ENCODE measurements at places on chromosomes 5 and 9. TPM values are rescaled to one million over a fixed set of nuclear protein-coding genes. Genes with fewer than 3 reads are reported as not detected.

DNA sequence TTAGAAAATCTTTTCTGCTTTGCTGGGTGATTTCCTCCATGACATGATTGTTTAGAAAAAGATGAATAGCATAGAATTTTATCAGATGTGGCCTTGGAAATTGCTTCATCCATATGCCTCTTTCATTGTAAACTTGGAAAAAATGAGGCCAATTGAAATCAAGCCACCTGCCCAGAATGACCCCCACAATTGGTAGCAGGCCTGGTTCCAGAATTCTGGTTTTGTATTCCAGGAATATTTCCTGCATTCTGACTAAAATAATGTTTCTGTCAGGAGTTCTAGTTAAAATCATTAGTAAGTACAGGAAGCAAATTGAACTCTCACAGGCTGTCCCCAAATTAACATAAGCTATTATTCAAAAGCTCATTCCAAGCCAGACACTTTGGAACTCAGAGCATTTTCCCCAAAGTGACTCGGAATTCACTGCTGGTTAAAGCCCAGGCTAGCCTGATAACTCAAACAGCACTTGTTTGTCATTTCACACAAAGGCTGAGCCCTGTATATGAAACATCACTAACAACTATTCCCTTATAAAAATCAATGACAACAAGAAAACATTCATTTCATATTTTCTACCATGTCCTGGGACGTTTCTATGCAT, 75.1 kb upstream of the ADCY2 start:
- H3K4me3 ChIP-seq: no peak overlapping the region
- H3K4me1 ChIP-seq: peaks cover 7% of the 10 kb centered on the region
- no peak for DNase-seq
- H3K27ac ChIP-seq: no peak overlapping the region
- no peaks in the 10 kb centered on the region for H3K27me3 ChIP-seq

- H3K4me3 ChIP-seq: no peak overlapping the region
- H3K4me1 ChIP-seq: 0 out of 2 replicates have a peak, but pooled peaks cover 4% of the 10 kb centered on the region
- peak; percentile 3 for DNase-seq
- H3K27ac ChIP-seq: no peak overlapping the region
- H3K36me3 ChIP-seq: no peaks in the 10 kb centered on the region
These were observed 116.1 kb upstream of the PITX1 start for GRCh38 chr5:135149956-135150723.

DNA sequence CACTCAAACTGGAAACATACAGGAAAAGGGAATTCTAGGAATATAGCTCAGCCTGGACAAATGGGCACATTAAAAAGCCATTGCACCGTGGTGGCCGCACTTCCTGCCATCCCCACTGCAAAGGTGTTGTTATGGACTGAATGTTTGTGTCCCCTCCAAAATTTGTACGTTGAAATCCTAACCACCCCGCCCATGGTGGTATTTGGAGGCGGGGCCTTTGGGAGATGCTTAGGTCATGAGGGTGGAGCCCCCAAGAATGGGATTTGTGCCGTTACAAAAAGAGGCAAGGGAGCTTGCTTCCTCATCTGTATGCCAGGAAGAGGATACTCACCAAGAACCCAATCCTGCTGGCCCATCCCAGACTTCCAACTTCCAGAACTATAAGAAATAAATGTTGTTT, 1.1 kb upstream of the CMBL start:
- H3K27ac ChIP-seq: 0 out of 2 replicates have a peak overlapping the region, but pooled peaks have one; percentile 30
- peaks cover 18% of the 10 kb centered on the region for H3K4me1 ChIP-seq
- peak; percentile 43 for DNase-seq

The PDLIM4 gene
- total RNA-seq: 31.8 TPM

- DNase-seq: no peak
- peak overlapping the region; percentile 37 for H3K4me3 ChIP-seq
- peaks cover 34% of the 10 kb centered on the region for H3K4me1 ChIP-seq
- no peaks in the 10 kb centered on the region for H3K27me3 ChIP-seq
- 0 out of 2 replicates have a peak, but pooled peaks cover 7% of the 10 kb centered on the region for H3K36me3 ChIP-seq
These were observed 16.6 kb downstream of the SPTLC1 start for GRCh38 chr9:92098638-92099037.

- H3K36me3 ChIP-seq: no peaks in the 10 kb centered on the region
- no peak overlapping the region for H3K4me3 ChIP-seq
- H3K27ac ChIP-seq: no peak overlapping the region
These were observed 41.0 kb downstream of the ALDH1A1 start for GRCh38 chr9:72911816-72912215.

- no peaks in the 10 kb centered on the region for H3K36me3 ChIP-seq
- H3K4me1 ChIP-seq: no peaks in the 10 kb centered on the region
- no peak for DNase-seq
- H3K27ac ChIP-seq: no peak overlapping the region
These were observed 127.6 kb downstream of the MVB12B start for GRCh38 chr9:126454215-126454614.

The FBLL1 gene
- 7.1 TPM for total RNA-seq

The TMEM167A gene
- 158 TPM for total RNA-seq

The DOK3 gene
- total RNA-seq: 11.1 TPM

- H3K4me1 ChIP-seq: peaks cover 15% of the 10 kb centered on the region
- H3K27me3 ChIP-seq: peaks cover 4% of the 10 kb centered on the region
- H3K36me3 ChIP-seq: no peaks in the 10 kb centered on the region
- H3K4me3 ChIP-seq: no peak overlapping the region
- DNase-seq: no peak
These were observed 27.2 kb downstream of the AHRR start for GRCh38 chr5:348726-349125.

- no peak overlapping the region for H3K27ac ChIP-seq
- no peaks in the 10 kb centered on the region for H3K27me3 ChIP-seq
- DNase-seq: no peak
These were observed 97.3 kb upstream of the IQGAP2 start for GRCh38 chr5:76305775-76306174.

DNA sequence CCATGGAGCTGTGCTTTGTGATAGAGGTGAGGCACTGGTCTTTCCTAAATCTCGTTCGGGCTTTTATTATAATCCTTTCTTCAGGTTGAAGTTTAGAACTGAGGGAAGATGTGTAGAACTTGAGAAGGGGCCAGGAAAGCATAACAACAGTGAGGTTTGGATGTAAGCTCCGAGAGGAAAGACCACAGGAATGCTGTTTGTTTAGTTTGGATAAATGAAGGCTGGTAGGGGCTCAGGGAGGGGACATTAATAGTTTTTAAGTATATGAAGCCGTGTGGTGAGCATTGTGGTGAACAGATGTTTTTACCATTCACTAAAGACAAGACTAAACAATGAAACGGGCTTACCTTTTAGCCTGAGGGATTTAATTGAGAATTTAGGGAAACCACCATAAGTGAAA, 130.8 kb downstream of the ARHGAP26 start:
- H3K27me3 ChIP-seq: no peaks in the 10 kb centered on the region
- H3K27ac ChIP-seq: no peak overlapping the region

- H3K27me3 ChIP-seq: no peaks in the 10 kb centered on the region
- H3K36me3 ChIP-seq: no peaks in the 10 kb centered on the region
- DNase-seq: peak; percentile 87
- no peaks in the 10 kb centered on the region for H3K4me1 ChIP-seq
- H3K27ac ChIP-seq: no peak overlapping the region
These were observed 70.5 kb downstream of the ERP44 start for GRCh38 chr9:100028201-100028784.

The BARHL1 gene
- not detected for total RNA-seq

- H3K27ac ChIP-seq: no peak overlapping the region
- H3K36me3 ChIP-seq: no peaks in the 10 kb centered on the region
- DNase-seq: no peak
- peaks cover 10% of the 10 kb centered on the region for H3K4me1 ChIP-seq
- no peak overlapping the region for H3K4me3 ChIP-seq
- H3K27me3 ChIP-seq: no peaks in the 10 kb centered on the region
These were observed 246.4 kb downstream of the PJA2 start for GRCh38 chr5:109163336-109163735.

- no peak overlapping the region for H3K4me3 ChIP-seq
- H3K4me1 ChIP-seq: 0 out of 2 replicates have a peak, but pooled peaks cover 5% of the 10 kb centered on the region
- no peaks in the 10 kb centered on the region for H3K36me3 ChIP-seq
- H3K27ac ChIP-seq: no peak overlapping the region
These were observed 28.4 kb upstream of the SMIM32 start for GRCh38 chr5:136221340-136221739.

DNA sequence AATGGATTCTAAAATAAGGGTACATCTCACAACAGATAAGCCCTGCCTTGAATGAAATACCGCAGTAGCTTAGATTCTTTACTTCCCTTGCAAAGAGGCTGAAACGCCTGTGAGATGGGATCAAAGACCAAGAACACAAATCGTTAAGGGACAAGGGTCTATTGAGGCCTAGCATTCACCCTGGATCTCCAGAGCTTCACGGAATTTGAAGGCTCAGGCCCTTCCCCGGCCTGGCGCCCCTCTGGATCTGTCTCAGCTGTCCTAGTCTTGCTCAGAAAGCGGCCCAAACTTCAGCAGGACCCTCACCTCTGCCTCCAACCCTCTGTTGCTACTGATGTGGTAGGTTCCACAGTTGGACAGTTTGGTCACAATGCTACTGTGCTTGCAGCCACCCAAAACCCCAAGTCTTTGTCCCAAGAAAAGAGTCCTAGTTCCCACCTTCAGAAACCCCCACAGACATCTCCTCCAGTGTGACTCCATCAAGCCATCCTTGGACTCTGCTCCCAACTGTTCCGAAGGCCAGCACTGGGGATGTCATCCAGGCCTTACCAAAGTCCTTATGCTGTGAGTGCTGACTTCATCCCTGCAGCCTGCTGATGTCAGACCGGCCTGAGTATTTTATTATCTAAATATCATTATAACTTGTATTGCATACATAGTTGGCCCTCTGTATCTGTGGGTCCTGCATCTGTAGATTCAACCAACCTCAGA, 9.4 kb downstream of the CORO2A start:
- no peak overlapping the region for H3K4me3 ChIP-seq
- no peak overlapping the region for H3K27ac ChIP-seq
- H3K27me3 ChIP-seq: no peaks in the 10 kb centered on the region
- H3K4me1 ChIP-seq: peaks cover 4% of the 10 kb centered on the region
- no peaks in the 10 kb centered on the region for H3K36me3 ChIP-seq

The GRHPR gene
- 120 TPM for total RNA-seq
